ENCODE measurements at places on chromosomes 11 and 22. TPM values are rescaled to one million over a fixed set of nuclear protein-coding genes. Genes with fewer than 3 reads are reported as not detected.

DBX1 gene
- total RNA-seq = not detected

OR51I1 gene
- total RNA-seq = 0.63 TPM

CEND1 gene
- total RNA-seq = not detected

MAP6 gene
- total RNA-seq = not detected

TMEM45B gene
- total RNA-seq = not detected

CYB5R2 gene
- total RNA-seq = 34.8 TPM

DNA sequence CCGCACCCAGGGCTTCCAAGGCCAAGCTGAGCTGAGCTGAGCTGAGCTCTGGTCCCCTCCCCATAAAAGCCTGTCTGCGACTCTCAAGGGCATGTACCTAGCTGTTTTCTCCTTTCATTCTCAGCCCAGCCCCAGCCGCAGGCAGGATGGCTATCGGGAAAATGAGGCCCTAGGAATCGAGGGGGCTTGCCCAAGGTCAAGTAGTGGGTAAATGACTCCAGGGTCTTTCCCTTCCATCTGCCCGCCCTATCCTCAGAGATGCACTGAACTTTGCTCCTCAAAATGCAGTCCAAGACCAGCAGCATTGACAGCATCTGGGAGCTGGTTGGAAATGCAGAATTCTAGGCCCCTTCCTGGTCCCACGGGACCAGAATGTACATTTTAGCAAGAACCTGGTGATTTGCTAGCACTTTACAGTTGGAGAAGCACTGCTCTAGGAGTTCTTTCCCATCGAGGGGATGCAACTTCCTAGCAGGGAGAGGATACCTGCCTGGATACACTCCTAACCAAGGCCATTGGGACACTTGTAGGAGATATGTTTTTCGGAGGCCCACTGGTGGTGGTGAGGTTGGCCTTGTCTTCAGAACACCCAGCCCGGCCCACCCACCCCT lies 43.2 kb upstream of the ACCSL start:
- no peak for DNase-seq

DNA sequence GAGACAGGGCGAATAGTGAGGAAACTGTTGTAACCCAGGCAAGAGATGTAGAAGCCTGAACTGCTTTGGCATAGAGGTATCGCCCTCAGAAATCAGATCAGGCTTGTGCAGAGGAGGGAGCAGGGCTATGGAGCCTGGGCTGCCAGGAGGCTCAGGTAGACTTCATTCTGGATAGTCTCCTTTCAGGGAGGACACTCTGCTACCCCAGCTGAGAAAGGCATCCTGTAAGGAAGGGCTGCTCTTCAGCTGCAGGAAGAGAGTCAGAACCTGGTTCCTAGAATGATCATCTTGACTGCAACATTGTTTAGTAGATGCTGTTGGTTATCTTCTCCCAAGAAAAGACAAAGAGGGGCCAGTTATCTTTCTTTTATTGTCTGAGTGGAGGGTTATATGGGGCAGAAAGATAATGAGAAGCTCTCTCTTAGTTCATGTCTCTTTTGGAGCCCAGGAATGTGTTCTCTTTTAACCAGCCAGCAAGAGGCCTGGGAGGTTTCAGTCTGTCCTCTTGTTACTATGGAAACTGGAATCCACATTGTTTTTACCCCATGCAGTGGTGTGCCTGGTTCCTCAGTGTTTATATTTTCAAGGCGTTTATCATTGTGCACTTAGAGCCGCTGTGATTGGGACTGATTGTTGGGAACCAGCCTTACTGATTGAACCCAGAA lies 95.7 kb downstream of the STIM1 start:
- no peak for DNase-seq

DNA sequence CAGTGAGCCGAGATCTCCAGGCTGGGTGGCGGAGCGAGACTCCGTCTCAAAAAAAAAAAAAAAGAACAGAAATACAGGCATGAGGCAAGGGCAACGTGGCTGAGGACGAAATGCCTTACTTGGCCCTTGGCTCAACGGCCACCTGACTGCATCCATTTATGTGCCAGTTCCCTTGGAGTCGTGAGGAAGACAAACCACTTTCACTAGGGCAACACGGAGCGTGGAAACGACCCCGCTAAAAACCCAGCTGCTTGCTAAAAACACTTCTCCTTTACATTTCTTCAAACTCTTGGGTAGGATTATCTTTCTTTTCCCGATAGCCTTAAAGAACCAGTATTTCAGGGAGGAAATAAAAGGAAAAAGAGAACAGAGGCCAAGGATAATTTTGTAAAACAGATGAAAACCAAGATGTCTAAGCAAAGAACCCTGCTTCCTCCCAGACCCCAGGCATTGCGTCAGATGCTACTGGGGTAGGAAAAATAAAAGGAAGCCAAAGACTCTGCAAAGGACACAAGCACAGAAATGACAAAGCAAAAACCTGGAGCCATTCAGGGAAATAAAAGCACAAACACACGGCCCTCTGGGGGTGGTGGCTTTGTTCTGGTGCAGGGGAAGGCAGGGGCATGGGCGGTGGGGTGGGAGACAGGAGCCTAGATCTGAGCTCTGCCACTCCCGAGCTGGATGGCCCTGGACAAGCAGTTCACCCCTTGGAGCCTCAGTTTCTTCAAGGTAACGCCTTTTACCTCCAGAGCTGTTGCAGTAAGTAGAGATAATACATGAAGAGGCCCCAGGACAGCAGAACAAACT lies 37.0 kb downstream of the PC start:
- DNase-seq = no peak

DNA sequence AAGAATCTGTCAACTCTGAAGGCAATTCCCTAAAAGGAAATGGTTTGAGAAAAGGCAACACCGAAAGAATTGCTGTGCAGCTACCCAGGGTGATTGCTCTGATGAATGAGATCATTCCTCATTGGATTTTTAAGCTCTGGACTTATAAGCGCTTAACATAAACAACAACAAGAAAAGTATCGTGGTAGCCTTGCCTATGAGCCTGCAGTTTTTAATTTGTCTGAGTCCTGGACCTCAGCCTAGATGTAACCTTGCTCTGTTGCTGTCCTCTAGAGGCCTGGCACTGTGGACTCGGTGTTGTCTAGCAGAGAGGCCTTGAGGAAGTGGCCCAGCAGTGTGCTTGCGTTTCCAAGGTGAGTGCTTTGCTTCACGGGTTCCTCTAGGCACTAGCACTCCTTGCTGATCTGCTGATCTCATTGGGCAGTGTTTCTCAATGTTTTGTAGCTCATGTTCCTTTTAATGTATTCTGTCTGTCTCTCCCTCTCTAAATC lies 20.4 kb downstream of the CCDC81 start:
- no peak for DNase-seq

DNA sequence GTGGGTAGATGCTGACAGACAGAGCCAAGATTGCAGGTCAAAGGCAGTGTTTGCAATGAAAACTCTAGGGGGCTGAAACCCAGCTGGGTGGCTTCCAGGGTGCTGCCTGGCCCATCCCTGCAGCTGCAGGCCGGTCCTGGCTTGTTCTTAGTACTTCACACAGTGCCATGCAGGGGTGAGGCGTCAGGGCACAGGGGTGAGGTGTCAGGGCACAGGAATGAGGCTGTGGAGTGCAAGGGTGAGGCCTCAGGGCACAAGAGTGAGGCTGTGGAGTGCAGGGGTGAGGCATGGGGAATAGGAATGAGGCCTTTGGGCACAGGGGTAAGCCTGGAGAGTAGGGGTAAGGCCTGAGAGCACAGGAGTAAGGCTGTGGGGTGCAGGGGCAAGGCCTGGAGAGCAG lies 337.6 kb downstream of the TBC1D22A start:
- no peak for DNase-seq

GRCh38 chr22:50439314-50439870 lies 35.4 kb downstream of the SBF1 start:
- no peak for DNase-seq

DNA sequence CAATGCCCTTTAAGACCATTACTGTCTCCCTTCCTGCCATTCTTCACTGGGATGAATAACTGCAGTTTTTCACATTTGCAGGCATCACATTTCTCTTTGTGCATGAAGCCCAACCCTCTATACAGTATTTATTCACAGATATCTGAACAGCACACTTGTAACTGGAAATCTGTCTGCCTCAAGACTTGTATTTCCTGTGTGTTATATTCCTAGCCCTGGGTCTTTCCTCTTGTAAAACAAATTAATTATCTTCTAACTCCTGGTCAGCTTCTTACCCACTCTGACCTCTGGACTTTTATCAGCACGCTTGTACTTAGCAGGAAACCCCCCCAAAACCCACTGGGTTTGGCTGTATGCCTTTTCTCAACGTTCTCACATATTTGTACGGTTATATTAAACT lies 2.0 kb downstream of the CSRP3 start:
- DNase-seq = no peak

DNA sequence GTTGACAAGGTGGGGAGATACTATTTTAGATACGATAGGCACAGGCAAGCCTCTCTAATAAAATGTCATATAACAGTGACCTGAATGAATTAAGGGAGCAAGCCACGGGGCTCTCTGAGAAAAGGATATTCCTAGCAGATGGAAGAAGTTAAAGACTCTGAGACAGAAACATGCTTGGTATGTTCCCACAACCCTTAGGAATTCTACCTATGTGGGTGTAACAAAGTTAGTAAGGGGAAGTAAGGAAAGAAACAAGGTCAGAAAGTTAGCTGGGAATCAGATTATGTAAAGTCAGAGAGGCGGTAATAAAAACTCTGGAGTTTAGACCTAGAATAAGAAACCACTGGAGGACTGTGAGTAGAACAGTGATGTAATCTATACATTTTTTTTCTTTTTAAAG lies 59.7 kb upstream of the GDPD4 start:
- DNase-seq = no peak

GRCh38 chr11:71080239-71081097 lies 171.9 kb downstream of the SHANK2 start:
- DNase-seq = peak; percentile 97

DNA sequence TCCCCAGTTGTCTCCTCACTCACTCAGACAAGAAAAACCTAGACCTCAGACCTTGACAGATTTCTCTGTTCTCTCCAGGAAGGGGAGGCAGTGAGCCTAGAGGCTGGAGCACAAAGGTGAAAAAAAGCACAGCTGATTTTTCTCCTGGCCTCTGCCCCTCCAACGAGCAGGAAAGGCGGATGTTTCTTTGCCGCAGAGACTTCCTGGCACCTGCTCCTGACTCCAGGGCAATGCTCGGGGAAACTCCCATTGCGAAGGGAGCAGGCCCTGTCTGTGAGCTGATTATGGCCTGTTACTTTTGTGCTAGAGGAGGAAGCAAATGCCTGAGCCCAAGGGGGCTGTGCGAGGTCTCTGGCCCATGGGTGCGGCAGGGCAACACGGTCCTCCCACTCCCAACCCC lies 25.4 kb downstream of the MS4A10 start:
- no peak for DNase-seq

- no peak for DNase-seq
Observed at GRCh38 chr22:17982572-17983141, 41.7 kb downstream of the MICAL3 start.

DNA sequence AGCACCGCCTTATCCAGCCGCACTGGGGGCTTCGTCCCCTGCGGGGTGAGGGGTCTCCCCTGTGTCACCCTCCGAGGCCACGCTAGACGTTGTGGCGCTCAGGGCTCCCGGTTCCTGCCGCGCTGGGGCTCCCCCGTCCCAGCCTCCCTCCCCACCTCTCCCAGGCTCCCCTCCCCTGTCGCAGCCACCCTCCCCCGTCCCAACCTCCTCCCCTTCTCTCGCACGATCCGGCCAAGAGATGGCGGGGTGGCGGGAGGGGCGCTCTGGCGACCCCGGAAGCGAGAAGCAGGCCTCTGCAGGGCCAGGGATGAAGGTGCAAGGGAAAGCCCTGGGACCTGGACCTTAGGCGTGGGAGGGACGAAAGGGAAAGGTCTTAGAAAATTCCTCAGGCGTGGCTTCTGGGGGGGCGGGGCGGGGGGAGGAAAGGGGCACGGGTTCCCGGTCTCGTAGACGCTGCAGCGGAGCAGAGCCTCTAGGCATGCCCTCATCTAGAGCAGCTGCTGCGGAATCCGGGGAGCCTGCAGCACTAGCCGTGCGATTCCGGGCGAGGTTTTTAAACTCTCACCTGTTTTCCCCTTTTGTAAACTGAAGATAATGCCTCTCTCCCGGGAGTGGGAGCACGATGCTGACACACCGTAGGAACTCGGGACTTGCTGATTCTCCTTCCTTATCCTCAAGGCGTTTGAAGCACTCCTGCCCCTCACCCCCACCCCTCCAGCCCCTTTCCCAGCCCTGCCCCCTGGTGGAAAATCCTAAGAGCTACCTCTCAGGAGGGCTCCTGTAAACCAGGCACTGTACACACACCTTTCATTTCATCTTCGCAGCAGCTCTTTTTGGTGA lies 14.4 kb downstream of the KCNJ5 start:
- peak; percentile 56 for DNase-seq

DNA sequence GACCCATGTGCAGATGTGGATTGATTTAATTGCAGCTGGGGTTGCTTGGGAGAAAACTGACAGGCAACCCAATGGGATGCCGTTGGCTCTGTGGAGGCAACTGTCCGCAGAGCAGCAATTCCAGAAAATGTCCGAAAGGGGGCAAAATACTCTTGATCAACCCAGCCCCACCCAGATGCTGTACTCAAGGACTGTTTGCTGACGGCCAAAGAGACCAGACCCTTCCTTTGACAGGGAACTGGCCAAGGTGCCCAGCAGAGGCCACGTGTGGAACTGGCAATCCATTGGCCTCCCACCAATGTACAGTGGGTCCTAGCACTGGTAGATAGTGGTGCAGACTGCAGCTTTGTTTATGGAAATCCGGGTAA lies 29.7 kb upstream of the KCNA4 start:
- DNase-seq = peak; percentile 76

DNA sequence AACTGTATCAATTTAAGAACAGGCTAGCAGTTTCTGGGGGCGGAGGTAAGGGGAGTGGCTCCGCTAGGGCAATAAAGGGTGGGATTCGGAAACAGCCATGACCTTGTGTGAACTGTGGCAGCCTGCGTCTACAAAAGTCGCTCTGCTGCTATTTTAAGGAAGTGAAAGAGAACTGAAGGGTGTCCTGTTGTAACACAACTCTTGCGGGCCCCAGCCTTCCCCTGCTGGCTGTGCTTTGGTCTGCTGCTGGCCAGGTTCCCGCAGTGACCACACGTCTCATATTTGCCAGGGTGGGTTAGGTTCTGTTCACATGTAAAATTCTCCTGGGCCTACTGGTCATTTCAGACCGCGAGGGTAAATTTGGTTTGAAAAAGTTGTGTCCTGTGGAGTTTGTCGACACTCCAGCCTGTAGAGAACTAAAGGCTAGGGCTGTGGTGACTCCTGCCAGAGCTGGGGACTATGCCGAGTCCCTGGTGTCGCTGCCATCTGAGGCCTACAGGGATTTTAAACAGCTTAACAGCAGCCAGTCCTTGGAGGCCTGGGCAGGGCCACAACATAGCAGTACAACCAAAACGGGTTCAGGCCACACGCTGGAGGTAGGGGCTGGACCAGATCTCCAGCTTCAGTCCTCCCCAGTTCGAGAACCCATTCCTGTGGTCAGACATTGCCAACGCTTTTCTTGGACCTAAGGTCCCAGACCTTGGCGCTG lies 1.1 kb upstream of the PPFIBP2 start:
- peak; percentile 41 for DNase-seq

- DNase-seq = no peak
Observed at GRCh38 chr11:70296681-70297080, 26.2 kb downstream of the PPFIA1 start.

Measured in SK-MEL-5 (cell line).